ENCODE measurements at places on chromosomes 7 and 10.

DNA sequence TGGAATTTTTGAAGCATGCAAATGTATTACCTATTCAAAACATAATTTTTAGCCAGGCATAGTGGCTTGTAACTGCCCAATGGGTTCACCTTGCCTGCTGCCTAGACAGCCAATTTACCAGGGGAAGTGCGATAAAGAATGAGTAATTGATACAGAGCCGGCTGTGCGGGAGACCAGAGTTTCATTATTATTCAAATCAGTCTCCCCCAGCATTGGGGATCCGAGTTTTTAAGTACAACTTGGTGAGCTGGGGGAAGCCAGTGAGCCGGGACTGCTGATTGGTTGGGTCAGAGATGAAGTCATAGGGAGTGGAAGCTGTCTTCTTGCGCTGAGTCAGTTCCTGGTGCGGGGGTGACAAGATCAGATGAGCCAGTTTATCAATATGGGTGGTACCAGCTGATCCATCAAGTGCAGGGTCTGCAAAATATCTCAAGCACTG is 29.1 kb upstream of the NRBF2 start:
- DNase-seq: no peak

- DNase-seq: no peak
Observed at GRCh38 chr10:51066231-51066630, 8.1 kb upstream of the PRKG1 start.

DNA sequence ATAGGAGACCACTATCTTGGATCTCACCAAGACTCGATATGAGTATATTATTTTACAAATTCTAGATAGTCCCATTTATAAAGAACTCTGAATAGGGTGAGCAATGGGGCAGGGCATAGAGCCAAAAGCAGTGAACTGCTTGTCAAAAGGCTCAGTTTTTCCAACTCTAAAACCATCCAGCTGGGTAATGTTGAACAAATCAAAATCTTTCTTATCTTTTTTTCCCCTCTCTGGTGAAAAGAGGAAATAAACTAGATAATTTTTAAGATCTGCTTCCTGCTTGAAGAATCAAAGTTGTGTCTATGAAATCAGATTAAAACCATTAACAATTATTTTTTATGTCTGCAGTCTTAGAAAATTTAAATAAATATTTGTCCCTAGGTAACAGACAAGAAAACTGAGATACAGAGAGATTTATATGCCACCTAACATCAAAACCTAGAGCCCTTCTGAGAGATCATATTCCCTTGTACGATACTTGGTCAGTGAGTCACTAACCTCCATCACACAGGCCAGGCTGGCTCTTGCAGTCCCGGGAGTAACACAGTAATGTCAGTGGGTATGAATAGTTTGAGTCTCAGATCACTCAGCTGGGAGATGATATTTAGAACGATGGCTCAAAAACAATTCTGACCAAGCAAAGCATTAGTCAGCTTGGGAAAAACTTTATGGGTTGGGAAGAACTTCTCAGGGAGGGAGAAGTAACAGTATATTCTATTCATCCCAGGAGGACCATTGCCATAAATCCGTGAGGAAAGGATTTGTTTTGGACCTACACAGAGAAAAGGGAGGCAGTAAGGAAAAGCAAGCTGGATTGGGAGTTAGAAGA is 178.8 kb downstream of the REEP3 start:
- no peak for DNase-seq

DNA sequence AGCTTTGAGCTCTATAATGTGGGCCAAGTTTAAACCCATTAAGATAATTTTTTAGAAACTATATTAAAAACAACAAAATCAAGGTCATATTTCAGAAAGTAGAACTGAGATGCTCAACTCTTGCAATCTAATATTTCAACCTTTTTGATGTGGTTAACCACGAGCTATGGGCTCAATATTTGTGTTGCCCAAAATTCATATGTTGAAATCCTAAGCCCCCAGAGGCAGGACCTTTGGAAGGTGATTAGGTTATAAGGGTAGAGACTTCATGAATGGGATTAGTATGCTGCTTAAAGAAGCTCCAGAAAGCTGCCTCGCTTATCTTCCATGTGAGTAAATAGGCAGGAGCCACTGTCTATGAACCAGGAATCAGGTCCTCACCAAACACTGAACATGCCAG is 284.4 kb downstream of the CRPPA start:
- DNase-seq: no peak

GRCh38 chr10:381805-382204 is 246.6 kb downstream of the ZMYND11 start:
- no peak for DNase-seq
